ENCODE measurements at places on chromosomes 1 and 21.

GRCh38 chr1:151542710-151543129 lies 2.6 kb downstream of the TUFT1 start:
- DNase-seq, result peak; percentile 72

GRCh38 chr21:27532076-27532475 lies 565.2 kb upstream of the ADAMTS5 start:
- DNase-seq, result no peak

- DNase-seq, result peak; percentile 54
Measured at GRCh38 chr1:2311184-2312032, 79.9 kb downstream of the MORN1 start.

- DNase-seq, result no peak
Measured at GRCh38 chr1:201219481-201220387, 29.1 kb downstream of the IGFN1 start.
